ENCODE measurements at places on chromosomes 11 and 22.

GRCh38 chr11:73761403-73761945 is 600 bp upstream of the RAB6A start:
- no peak for DNase-seq

- DNase-seq: no peak
Observed at GRCh38 chr11:110119317-110119716, 26.1 kb downstream of the ZC3H12C start.

DNA sequence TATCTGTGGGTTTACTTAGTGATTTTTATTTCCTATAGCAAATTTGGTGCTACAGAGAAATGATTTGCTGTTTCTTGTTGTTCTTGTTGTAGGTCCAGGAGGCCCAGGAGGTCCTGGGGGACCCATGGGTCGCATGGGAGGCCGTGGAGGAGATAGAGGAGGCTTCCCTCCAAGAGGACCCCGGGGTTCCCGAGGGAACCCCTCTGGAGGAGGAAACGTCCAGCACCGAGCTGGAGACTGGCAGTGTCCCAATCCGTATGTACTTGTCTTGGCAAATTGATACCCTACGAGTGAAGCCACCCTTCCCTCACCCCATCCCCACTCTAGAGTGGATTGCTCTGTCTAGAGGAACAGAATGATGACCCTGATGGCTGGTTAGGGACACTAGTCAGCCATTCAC is 7.8 kb upstream of the GAS2L1 start:
- DNase-seq: no peak

DNA sequence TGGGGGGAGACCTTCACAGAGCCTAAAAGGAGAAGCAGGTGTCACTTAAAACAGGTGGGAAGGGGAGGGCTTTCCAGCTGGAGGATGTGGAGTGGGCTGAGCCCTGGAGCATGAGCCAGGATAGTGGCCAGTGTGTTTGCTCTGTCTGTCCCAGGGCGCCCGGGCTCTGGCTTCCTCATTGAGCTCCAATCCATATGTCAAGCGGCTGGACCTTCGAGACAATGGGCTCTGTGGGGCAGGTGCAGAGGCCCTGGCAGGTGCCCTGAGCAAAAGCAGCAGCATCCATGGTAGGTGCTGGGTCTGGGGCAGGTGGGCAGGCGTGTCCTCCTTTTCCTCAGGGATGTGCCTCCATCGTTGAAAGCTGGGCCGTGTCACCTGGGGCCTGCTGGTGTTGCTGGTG is 2.0 kb downstream of the LRRC74B start:
- no peak for DNase-seq

GRCh38 chr11:70352601-70353000 is 45.7 kb upstream of the CTTN start:
- no peak for DNase-seq

DNA sequence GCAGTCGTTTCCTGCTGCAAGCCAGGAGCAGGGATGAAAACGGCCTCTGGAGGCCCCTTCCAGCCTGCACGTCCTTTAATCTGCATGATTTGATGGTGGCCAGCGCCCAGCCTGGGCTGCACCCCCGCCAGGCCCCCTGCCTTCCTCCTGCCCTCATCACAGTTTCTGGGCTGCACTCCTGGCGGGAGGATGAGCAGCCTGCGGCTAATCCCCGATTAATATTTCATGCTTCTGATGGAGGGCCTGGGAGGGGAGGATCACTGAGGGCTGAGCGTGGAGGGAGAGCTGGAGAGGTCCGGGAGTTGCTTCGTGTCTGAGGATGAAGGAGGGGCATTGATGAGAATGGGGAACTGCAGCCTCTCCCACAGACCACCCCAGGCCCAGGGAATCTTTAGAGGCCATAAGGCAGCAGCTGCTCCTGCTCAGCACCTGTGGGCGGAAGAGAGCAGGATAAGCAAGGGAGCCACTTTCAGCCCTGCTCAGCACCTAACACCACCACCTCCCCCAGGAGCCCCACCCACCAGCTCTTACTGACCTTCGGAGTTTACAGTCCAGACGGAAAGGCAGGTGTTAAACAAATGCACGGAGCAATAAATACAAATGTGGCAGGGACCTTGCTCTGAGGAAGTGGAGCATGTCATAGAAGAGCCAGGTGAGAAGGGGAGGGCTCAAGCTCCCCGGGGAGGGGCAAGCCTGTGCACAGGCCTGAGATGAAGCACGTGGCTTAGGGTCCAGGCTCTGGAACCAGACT is 135.0 kb upstream of the NECTIN1 start:
- no peak for DNase-seq

- DNase-seq: no peak
Observed at GRCh38 chr11:12007769-12008737, at the start of gene DKK3. TSS of gene DKK3 (minus strand) at chr11:12008626. CDS start at chr11:12008582, 44 bp downstream.

GRCh38 chr11:115653926-115654325 is 149.7 kb upstream of the CADM1 start:
- no peak for DNase-seq

DNA sequence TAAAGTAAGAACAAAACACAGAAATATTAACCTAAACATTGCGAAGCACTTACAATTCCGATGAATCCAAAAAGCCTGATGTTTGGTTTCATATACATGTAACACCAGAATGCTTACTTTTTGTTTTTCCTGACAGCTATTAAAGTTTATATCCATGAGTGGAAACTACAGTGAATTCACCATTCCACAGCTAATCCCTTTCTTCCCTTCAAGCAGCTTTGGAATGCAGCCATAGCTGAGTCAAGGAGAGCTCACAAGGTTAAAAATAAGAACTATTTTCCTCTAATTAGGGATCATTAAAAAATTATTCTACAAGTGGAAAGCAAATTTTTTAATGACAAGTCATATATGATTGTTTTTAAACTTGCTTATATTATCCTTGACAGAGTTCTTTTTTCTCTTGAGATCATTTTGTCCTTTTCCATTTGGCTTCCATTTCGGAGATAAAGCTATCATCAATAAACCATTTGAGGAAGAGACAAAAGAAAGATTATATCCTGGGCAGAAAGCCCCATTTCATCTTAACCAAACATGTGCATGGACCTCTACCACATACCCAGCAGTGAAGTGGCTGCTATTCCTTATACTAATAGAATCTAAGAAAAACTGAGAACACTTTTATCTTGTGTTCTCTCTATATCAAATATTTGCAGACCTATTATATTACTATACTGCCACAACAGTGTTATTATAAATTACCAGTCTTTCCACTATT is 19.7 kb upstream of the FIBIN start:
- no peak for DNase-seq

- no peak for DNase-seq
Observed at GRCh38 chr22:27551402-27551801, 250.2 kb downstream of the MN1 start.

DNA sequence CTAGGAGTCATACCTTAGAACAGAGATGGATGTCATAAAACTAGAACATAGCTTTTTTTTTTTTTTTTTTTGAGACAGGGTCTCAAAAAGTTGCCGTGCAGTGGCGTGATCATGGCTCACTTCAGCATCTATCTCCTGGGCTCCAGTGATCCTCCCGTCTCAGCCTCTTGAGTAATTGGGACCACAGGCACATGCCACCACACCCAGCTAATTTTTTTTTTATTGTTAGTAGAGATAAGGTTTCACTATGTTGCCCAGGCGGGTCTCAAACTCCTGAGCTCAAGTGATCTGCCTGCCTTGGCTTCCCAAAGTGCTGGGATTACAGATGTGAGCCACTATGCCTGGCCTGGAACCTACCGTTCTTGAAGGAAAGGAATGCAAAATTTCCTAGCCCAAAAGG is 8.8 kb upstream of the CEP295 start:
- no peak for DNase-seq

GRCh38 chr11:114174712-114175495 is 115.4 kb downstream of the ZBTB16 start:
- no peak for DNase-seq

- DNase-seq: peak; percentile 65
Observed at GRCh38 chr11:92627615-92628256, 341.7 kb upstream of the MTNR1B start.

GRCh38 chr11:117144477-117145392 is 648 bp downstream of the PAFAH1B2 start:
- DNase-seq: peak; percentile 77

- DNase-seq: no peak
Observed at GRCh38 chr11:59400461-59401261, 25.6 kb downstream of the OR5A2 start.

GRCh38 chr22:26825960-26826935 is 168.9 kb downstream of the MIAT start:
- no peak for DNase-seq

GRCh38 chr11:1387961-1388762 is 1.6 kb upstream of the BRSK2 start:
- no peak for DNase-seq

DNA sequence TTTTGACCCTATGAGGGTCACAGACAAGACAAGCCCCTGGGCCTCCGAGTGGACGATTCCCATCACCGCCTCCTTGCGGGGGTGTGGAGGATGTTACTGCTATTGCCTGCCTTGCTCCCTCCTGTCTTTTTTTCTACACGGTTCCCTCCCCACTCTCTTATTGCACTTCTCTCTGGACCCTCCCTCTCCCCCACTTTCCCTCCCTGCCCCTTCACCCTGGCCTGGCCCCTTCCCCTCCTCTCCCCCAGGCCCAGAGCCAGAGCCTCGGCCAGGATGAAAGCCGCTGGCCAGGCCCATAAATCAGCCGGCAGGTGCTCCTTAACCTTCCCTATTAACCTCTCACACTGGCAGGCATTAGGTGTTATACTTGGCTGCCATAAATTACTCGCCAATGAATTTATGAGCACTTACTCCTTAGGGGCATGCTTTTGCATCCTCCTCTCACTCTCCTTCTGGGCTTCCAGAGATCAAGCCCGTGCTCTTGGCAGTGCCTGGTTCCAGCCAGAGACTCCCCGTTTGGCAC is 18.3 kb upstream of the ALX4 start:
- no peak for DNase-seq

DNA sequence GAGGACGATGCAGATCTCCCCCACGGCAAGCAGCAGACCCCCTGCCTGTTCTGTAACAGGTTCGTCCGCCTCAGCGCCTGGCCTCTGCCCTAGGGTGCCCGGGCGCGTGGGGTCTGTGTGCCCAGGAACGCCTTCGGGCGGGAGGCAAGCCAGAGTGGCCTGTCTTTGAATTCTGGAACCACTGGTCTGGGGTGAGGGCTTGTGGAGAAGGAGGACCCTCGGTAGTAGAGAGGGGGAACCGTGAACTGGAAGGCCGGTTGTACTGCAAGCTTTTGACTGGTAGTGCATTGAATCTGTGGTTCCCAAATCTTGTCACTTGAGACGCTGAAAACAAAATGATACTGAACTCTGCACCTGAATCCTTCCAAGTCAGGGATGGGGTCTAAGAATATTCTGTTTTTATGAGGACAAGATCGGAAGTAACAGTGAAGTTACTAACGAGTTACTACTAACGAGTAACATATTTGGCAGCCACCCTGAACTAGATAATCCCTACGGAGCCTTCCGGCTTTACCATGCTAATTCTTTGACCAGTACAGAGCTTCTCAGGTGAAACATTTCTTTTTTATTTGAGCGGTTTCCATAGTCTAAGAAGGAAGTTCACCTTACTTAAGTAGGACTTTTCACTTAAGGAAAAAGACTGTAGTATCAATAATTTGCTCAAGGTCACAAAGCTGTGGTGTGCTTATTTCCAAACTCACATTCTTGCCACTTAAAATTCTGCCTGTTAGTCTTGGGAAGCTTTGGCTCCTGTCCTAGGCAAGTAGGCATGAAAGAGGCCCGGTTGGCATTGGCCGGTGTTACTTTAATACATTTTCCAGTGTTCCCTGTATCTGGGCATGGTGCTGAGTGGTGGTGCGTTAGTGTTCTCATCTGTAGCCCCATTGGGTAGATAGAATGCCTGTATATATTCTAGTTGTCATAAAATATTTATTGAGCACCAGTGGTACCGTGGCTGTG is 860 bp downstream of the PRMT3 start:
- DNase-seq: peak; percentile 50

- peak; percentile 90 for DNase-seq
Observed at GRCh38 chr22:24482575-24482974, 12.6 kb upstream of the UPB1 start.

DNA sequence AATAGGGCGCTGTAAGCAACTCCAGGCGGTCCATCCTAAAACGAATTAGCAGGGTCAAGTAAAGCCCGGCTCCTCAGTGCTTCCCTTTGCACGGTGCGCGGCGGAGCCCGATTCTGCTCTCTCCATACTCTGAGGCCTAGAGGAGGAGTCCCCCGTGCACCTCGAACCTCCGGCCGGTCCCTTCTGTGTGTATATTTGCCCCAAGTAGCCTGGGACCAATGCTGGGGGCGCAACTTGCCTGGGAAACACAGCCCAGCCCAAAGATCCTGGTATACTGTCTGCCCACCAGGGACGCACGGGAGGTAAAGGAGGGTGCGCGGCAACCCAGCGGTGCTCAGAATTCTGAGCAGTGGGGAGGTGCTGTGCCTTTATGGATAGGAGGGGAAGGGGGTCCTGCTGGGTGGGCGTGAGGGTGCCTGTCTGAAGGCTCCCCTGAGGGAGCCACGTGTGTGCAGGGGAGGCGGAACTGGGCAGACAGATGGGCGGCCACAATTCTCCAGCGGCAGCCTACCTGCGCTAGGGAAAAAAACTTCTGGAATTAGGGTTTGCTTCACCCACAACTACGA is 4.8 kb upstream of the TBX1 start:
- no peak for DNase-seq

DNA sequence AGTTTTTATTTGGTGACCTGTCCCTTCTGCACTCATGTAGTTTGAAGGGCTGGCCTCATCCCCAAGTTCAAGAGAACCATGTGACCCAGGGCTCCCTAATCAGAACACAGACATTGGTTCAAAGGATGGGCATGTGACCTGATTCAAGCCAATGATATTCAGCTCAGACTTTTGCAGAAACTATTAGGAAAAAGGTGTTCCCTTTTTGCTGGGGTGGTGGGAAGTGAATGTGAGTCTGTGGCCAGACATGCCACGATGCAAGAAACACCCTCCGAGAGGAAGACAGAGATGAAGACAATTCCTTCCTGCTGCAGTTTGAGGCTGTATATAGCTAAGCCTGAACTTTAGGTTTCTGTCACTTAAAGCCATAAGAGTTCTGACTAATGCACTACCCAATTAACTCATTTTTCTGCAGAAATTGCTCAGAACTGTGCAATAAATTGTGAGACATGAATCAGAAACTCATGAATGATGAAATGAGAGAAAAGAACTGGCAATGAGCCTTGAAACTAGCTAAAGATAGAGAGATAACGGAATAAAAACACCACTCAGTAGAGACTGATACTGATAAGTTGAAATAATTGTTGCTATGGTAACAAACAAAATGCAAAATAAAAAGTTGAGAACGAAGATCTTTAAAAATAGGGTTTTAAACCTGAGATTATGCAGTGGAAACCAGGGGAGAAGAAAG is 9.2 kb upstream of the MAPK1 start:
- DNase-seq: no peak

DNA sequence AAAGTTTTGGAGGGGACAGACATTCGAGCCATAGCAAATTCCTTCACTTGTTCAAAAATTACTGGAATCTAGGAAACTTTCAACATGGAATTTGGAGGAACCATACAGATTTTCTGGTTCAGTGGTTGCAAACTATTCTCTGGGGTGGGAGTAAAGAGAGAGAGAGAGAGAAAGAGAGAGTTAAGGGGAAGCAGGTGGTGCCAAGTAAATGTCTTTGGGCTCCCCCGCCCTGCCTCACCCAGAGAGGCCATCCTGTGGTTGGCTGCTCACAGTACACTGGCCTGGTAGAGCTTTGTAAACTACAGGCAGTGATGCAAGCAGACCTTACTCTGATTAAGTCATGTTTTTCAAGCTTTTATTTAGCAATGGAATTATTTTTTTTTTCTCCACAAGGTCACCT is 82.6 kb downstream of the ADAMTS15 start:
- peak; percentile 90 for DNase-seq

- no peak for DNase-seq
Observed at GRCh38 chr11:47109051-47109726, 67.5 kb downstream of the ARFGAP2 start.

- DNase-seq: peak; percentile 4
Observed at GRCh38 chr11:80388130-80388529, 947.3 kb upstream of the TENM4 start.

- DNase-seq: no peak
Observed at GRCh38 chr11:9616858-9617257, 43.4 kb downstream of the WEE1 start.
